Foreskin melanocyte (primary cell): ENCODE measurements at places on chromosomes 7 and 10.
A peak's percentile ranks its signal among the peaks of the same experiment; 100 is the strongest.

DNA sequence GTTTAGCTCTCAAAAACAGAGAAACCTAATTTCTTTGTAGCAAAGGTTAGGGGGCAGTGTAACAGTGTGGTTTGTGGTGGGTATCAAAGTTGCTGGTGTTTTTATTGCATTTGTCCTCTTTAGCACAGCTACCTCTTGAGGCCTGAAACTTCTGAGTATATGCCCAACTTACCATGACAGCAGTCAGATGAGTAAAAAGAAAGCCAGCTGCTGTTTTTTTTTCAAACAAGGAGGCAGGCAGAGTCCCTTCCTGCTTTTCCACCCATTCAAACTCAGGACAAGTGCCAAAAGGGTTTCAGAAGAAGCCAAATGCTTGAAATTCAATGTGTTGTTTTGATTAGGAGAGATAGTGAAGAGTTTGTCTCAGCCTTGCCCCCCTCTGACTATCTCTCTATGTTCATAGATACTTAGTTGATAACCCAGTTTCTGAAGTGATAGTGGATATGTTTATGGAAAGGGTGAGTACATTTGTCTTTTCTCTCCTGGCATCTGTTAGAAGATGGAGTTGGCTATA is 23.1 kb downstream of the GBF1 start:
- DNase-seq: no peak

DNA sequence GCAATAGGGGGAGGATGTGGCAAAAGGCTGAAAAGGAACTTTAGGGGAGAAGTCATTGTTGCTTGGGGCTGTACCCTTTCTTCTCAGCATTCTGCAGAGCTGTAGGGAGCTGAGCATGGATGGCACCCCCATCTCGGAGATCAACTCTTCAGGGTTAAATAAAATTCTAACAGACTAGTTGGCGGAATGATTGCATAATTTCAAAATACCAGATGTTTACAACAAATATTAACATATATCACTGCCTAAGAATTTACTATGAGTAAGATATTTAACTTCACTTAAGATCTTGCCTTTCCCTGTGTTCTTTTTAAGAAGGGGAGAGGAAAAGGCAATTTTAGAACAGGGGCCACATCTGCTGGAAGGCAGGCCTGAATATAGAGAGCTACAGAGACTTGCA is 509 bp upstream of the OR2F1 start:
- DNase-seq: no peak

- DNase-seq: peak; percentile 63
Measured at GRCh38 chr7:155233311-155234157, 64.1 kb upstream of the INSIG1 start.

GRCh38 chr7:30303312-30304039 is 19.1 kb downstream of the ZNRF2 start:
- DNase-seq: no peak

DNA sequence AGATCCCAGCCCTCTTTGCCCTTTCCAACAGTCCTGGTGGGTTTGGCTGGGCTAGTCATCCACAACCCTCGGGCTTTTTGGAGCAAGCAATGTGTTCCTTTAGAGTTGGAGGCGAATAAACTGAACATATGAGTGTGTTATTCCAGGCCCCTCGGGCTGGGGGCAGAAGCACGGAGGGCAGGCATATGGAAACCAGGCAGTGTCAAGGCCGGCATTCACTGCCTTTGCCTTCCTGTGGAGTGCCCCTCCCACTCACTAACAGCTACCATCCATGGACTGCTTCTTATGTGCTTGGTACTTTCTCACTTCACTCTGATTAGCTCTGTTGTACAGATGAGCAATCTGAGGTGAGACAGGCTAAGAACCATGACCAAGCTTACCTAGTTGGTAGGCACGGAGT is 53.9 kb upstream of the EFCAB10 start:
- DNase-seq: no peak

DNA sequence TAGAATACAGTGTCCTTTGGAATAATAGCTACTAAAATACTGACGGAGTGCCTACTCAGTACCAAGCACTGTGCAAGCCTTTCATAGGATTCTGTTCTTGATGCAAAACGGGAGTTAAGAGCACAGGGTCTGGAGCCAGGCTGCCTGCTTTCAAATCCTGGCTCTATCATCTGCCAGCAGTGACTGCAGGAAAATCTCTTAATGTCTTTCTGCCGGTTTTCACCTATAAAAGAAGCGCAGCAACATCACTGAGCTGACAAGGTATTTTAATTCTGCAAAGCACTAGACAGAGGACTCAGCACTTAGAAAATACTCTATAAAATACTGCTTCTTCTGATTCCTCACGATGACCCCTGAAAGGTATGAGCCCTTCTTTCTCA is 659 bp downstream of the FIGNL1 start:
- no peak for DNase-seq

- DNase-seq: no peak
Measured at GRCh38 chr7:5231811-5232484, 41.9 kb downstream of the WIPI2 start.

GRCh38 chr10:56605051-56605450 is 244.0 kb upstream of the ZWINT start:
- no peak for DNase-seq

DNA sequence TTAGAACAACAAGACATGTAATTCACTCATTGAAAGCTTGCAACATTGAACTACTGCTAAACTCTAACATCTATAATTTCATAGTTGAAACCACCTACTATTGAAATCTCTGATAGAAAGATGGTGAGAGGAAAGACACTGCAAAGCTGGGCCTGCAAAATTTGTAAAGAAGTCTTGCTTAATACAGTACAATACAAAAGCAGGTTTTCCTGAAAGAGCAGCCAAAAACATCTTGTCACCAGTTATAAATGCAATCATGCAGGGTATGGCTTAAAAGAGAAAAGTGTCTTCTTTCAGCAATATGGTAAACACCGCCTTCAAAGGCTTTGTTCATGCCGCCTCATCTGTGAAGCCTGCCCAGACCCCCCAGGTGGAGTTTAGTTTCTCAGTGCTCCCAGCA is 109.2 kb downstream of the ANK3 start:
- DNase-seq: no peak

GRCh38 chr10:113576852-113577251 is 24.0 kb downstream of the HABP2 start:
- DNase-seq: no peak

- no peak for DNase-seq
Measured at GRCh38 chr7:74334030-74334429, 44.8 kb downstream of the CLIP2 start.

DNA sequence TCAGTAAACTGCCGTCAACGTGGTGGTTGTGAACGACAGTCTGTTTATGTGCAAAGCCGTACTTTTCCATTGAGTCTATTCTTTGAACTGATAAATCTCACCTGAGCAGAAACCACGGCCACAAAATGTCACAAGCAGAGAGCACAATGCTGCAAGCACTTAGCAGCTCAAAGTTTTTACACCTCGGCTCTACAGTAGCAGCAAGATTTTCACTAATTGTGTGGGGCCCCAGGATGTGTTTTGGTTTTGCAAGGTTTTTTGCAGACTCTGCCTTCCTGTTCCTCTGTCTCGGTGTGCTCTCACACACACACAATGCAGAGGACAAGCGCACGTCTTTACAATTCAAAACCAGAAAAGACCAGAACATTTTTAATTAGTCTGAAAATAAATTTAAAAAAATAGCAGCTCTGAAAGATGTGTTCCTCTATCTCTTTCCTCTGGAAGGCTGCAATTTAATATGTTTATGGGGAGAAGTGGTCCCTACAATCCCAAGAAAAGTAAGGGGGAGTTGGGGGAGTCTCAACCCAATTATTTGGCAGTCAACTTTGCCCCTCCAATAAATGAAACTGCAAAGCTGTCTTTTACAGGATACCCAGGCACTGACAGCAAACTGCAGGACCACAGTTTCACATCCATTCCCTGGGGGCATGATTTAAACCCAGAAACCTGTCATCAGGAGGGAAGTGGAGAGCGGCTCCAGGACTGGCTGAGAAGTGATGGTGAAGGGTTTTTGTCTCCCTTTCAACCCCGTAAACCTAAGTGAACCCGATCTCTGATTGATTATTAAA is 73.8 kb upstream of the SFMBT2 start:
- DNase-seq: no peak

GRCh38 chr10:113207924-113208323 is 257.9 kb downstream of the TCF7L2 start:
- no peak for DNase-seq

GRCh38 chr7:117047496-117047895 is 94.2 kb downstream of the ST7 start:
- no peak for DNase-seq

GRCh38 chr10:86061278-86062197 is 305.1 kb downstream of the GRID1 start:
- no peak for DNase-seq

DNA sequence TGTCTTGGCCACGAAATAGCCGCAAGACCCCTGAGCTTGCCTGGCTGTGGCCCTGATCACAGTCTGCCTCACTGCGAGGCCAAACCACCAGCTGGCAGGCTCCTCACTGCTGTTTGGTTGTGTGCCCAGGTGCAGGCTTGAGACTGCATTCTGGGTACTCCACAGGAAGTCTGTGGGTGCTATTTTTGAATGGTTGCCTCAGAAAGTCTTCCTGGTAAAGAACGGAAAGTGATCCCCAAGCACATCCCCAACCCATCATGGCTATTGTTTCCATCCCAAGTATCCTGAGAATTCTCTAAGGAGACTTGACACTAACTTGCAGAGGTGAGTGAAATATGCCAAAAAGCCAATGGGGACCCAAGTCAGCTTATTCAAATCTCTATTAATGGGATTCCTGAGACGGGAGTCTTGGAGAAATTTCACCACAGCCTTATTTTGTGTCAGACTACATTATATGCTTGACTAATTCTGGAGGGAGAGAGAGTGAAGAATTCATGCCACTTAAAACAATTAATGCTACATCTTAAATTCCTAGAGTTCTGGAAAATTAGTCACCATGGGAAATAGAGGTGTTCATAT is 170.9 kb downstream of the RAMP3 start:
- DNase-seq: no peak

DNA sequence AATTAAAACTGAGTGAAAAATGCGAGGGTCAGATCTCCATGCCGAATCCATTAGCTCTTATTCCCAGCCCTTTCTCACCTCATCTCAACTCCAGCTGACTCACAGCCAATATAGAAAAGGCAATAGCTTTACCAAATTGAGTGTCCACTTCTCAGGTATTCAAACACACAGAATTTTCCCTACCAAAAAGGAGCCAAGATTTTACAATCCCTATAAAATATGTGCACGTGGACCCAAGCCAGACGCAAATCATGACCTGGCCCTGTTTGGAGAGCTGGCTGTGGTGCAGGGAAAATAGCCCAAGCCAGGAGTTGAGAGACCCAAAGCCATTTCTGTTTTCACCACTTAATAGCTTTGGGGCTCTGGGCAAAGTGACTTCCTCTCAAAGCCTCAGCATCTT is 379.7 kb upstream of the AUTS2 start:
- DNase-seq: no peak

GRCh38 chr10:36717118-36717517 is 408.3 kb upstream of the ANKRD30A start:
- no peak for DNase-seq

DNA sequence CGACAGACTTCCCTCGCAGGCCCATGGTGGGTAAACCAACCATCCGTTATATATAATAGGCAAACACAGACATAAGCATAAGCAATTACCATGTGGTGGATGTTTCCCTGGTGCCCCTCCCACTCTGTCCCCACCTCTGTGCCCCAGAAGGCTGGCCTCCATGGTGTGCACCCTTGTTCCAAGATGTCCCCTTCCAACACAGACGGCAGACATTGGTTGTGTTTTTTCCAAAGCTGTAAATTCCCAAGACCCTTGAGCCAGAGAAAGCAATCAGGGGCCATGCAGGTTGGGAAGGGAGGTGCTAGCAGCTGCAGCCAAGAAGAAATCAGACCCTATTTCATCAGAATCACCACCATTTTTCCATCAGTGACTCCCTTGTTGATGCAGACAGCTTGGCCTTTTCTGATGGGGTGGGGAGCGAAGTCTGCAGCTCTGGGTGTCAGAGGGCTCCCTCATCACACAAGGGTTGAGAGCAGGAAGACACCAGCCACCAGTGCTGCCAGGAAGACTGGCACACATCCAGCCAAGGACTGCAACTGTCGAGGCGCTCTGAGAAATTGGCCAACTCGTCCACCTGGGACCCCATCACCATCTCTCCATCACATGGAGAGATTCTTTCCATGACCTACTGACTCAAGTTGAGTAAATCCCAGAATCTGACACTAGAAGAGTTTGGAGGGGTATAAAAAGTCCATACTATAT is 86.8 kb upstream of the CHST15 start:
- DNase-seq: no peak

DNA sequence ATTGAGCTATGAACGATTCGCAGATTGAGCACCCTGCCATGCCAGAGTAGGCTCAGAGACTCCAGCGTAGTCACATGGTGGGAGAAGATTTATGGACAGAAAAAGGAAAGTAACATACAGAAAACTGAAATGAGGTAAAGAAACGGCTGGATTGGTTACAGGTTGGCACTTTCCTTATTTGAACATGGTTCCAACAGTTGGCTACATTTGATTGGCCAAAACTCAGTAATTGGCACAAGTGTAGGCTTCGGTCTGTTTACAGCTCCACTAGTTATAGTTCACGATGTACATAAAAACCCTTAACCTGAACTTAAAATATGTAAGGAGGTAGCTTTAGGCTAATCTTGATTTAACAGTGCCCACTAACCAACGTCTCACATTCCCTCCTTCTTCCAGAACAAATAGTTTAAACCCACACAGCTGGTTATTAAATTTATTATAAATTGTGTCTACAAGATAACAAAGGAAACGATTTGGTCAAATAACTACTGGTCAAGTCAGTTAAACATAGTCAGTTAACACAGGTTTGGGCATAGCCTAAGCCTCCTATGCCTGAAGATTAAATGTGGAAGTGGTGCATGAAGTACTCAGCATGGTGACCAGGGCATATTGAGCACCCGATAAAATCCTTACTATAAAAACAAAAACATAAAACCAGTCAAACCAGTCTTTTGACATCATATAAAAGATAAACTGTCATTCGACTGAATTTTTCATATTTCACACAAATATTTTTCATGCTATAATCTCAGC is 17.9 kb upstream of the MTERF1 start:
- no peak for DNase-seq
